ENCODE measurements at places on chromosomes 7 and 10.

DNA sequence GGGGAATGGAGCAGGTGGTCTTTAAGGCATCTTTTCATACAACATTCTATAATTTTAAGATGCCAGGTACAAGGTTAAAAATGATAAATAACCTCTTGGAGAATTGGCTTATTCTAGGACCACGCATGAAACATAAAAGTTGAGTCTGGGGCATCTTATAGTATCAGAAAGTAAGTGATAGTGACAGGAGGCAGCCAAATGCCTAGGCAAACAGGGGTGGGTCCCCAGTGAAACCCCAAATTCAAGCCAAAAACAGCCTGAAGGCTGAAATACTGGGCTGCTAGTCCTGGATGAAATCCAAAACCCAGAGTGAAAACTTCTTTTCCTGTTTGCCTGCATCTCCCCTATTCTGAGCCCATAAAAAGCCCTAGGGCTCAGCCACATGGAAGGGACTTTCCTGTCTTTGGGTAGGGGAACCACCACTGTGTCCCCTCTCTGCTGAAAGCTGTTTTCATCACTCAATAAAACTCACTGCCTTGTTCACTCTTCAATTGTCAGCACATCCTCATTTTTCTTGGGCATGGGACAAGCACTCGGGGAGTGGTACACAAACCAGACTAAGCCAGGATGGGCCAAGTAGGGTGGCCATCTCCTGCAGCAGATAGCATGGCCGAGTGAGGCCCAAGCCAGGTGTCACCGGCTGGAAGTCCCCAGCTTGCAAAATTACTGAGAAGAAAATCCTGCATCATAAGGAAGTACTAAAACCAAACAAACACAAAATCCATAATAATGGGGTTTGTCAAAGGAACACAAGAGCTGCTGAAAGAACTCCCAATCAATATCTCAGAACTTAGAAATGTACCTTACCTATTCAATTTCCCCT is 241.6 kb upstream of the GALNT17 start:
- no peak for DNase-seq

GRCh38 chr7:32259931-32260596 is 189.9 kb upstream of the PDE1C start:
- no peak for DNase-seq

- DNase-seq, result no peak
Observed at GRCh38 chr10:123620621-123621020, 45.5 kb upstream of the GPR26 start.

DNA sequence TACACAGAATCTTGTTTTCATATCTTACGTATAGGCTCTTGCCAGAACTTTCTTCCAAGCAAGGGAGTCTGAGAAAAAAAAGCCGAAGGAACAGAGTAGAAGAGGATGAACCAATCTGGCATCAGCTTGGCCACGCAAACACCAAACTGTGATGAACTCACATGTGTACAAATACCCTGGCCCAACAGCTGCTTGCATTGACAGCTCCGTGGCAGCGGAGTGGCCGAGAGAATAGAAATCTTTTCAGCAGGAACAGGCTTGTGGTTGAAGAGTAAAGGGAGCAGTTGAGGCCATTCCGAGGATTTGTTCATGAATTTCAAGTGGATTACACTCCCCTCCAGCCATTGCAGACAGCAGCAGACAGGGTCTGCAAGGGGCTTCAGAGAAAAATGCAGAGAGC is 173.8 kb upstream of the PLXNA4 start:
- DNase-seq, result no peak

DNA sequence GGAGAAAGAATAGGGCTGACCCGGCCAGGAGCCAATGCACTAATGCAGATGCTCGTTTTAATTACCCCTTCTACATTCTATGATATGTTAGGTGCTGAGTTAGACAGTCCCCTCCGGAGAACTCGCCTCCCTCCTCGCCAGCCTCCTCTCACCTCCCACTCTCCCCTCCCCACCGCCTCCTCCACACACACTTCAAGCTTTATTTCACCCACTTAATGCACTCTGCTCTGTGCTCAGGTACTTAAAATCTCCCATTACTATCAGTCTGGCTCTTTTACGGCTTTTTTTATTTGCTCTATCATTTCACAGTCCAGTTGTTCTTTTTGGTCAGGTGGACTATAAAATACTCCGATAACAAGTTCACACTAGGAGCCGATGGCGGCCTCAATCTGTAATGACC is 231.6 kb downstream of the TEX36 start:
- no peak for DNase-seq

DNA sequence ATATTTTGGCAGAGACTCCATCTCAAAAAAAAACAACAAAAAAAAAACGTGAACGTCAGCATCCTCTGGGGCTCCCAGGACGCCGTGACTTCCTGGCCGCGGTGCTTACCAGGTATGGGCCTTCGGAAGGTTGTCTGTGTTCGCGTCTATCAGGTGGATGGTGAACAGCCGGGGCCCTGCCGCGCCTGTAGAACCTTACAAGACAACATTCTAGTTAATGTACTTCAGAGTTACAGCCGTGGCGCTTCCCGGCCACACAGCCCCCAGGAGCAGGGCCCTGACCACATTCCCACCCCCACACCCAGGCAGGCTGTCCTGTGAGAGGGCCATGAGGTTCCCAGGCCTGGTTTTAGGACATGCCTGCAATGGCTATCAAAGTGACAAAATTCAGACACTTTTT is 111.0 kb downstream of the SMURF1 start:
- no peak for DNase-seq

GRCh38 chr7:141737118-141737835 is 881 bp upstream of the SSBP1 start:
- no peak for DNase-seq

GRCh38 chr7:12281038-12281437 is 69.9 kb downstream of the TMEM106B start:
- no peak for DNase-seq

- no peak for DNase-seq
Observed at GRCh38 chr7:157670490-157671357, 333.9 kb downstream of the DNAJB6 start.

GRCh38 chr7:130151591-130152492 is 53.4 kb downstream of the TMEM209 start:
- peak; percentile 11 for DNase-seq

DNA sequence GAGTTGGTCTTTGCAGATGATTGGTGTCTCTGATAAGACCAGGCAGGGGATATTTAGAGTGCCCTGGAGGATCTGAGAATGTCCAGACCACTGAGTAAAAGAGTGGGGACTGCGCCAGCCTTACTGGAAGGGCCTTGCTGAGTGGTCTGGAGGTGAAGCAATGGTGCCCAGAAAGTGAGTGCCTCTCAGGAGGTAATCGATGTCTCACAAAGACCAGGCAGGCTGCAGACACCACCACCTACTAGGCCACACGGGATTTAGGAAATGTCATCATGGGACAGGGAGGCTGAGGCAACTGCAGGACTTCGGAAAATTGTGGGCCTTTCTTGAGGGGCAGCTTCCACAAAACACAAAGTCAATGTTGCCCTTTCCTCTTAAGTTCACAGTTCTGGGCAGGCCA is 57.2 kb upstream of the STEAP1B start:
- DNase-seq, result no peak

GRCh38 chr10:84540022-84540616 is 211.7 kb downstream of the CCSER2 start:
- no peak for DNase-seq

- DNase-seq, result no peak
Observed at GRCh38 chr10:121601458-121601857, 3.2 kb upstream of the FGFR2 start.

DNA sequence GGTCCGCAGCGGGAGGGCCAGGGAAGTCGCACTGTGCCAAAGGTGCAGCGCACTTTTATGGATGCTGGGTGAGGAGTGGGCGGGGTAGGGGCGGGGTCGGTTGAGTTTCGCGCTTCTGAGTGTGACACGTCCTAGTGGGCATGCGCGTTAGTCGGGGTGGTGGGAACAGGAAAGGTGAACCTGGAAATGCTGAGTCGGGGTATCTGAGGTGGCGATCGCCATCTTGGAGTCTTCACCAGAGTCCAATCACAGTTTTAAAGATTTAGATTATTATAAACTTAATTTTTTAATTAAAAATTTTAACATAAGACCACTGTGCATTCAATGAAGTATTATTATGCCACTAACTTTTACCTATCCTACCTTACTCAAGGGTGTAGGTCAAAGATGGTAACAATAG is 45.7 kb downstream of the ZNF138 start:
- no peak for DNase-seq

All from stimulated activated CD4-positive, alpha-beta T cell treated with anti-CD3 and anti-CD28 coated beads, Interleukin-12 subunit alpha, Interleukin-12 subunit beta, amount 100 ng/mL, for 24 hours (primary cell).